ENCODE measurements at places on chromosomes 7 and 10.

DNA sequence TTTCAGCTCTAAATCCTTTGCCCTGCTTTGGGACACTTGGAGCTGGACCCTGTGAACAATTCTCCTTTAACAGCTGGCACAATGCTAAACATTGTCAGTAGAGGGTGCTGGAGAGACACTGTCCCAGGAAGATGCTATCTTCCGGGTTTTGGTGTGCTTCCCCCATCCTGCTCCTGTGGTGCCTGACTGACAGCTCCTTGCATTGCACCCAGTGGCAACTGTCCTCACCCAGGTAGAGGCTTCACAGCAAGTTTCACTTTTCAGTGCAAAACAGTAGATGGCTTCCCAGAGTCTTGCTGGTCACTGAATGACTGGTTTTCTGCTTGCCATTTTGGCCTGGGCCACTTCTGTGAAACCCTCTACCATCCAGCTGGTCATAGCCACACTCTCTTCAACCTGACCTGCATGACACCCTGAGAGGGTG is 77.3 kb downstream of the CDC14C start:
- no peak for DNase-seq

GRCh38 chr10:113627836-113628235 is 36.0 kb downstream of the NRAP start:
- no peak for DNase-seq

- no peak for DNase-seq
Observed at GRCh38 chr10:9102026-9102425, 1047.5 kb downstream of the GATA3 start.

- DNase-seq = no peak
Observed at GRCh38 chr10:10256860-10257259, 760.8 kb upstream of the CELF2 start.

DNA sequence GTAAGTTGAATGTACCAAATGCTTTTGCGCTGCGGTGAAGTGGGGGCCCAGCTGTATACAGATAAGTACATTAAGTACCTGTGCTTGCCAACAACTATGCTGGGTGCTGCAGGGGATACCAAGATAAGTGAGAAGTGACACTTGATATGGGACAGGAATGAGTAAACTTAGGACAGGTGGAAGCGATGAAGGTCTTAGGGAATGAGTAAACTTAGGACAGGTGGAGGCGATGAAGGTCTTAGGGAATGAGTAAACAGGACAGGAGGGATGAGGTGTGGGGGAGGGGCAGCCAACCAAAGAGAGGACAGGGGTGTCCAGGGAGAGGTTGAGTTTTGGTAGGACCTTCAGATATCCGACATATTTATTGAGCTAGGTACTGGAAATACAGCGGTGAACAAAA is 1.4 kb downstream of the MDH2 start:
- no peak for DNase-seq

GRCh38 chr7:110831419-110831818 is 259.5 kb upstream of the LRRN3 start:
- no peak for DNase-seq

DNA sequence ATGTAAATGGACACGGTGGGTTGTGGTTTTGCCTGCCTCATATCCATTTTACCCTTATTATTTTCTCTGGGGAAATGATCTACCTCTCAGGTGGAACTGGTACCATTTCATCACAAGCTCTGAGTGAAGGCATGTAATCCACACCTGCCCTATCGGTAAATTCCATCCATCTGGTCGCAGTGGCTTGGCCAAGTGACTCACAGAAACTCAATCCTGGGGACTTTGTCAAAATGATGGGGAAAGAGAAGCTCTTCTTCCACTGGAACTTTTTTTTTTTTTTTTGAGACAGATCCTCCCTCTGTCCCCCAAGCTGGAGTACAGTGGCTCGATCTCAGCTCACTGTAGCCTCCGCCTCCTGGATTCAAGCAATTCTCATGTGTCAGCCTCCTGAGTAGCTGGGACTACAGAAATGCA is 48.2 kb upstream of the ANKRD1 start:
- DNase-seq = no peak

DNA sequence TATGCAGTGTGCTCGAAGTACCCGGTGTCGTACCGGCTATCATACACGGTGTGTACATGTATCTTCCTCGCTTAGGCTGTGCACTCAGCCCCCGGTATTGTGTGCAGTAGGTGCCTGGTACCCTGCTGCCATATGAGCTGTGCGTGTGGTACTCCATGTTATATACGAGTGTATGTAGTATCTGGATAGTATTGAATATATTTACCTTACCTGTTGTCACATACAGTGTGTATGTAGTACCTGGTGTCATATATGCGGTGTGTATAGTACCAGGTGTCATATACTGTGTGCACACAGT is 1.2 kb downstream of the ZMYND11 start:
- no peak for DNase-seq
